Skeletal muscle cell (primary cell): ENCODE measurements at places on chromosomes 1 and 21.
A peak's percentile ranks its signal among the peaks of the same experiment; 100 is the strongest.

- DNase-seq, result no peak
Observed at GRCh38 chr1:167631936-167632614, 2.0 kb downstream of the RCSD1 start.

DNA sequence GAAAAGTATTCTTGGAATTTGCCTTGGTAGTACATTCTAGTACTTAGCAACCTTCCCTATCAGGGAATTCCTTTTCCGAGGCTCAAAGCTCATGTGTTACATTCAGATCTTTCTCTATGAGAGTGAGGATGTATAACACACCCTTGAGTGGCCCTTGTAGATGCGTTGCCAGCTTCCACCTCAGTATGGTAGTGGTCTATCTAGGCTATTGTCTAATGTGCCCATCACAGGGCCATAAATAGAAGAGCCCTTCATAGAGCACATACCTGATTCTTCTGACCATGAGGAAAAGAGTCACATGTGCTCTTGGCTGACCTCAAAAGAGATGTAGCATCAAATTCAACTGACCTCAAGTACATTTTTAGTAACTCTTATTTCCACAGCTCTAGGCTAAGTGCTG lies 14.0 kb upstream of the ZC3H11B start:
- no peak for DNase-seq

GRCh38 chr1:9872430-9873165 lies 37.5 kb downstream of the CTNNBIP1 start:
- no peak for DNase-seq

- DNase-seq, result no peak
Observed at GRCh38 chr1:184183919-184184318, 132.4 kb downstream of the TSEN15 start.

DNA sequence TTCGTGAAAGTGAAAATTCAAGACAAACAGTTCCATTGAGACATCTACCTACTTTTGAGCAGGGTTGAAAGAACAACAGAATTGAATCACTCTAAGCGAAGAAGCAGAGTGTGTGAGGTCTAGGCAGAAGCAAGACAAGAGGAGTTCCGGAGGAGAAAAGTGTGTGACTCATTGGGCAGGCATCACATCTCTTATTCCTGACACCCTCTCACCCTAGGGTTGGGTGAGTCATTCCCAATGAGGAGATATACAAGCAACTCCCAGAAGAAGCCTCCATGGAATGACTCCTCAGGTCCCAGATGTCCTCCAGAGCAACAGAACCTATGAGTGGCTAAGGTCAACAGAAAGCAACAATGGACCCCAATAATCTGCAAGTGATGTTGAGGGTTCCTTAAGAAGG lies 138.1 kb downstream of the TPR start:
- DNase-seq, result peak; percentile 56

- no peak for DNase-seq
Observed at GRCh38 chr1:173333581-173333980, 126.5 kb upstream of the TNFSF4 start.

GRCh38 chr1:236100799-236101198 lies 35.9 kb upstream of the NID1 start:
- no peak for DNase-seq

DNA sequence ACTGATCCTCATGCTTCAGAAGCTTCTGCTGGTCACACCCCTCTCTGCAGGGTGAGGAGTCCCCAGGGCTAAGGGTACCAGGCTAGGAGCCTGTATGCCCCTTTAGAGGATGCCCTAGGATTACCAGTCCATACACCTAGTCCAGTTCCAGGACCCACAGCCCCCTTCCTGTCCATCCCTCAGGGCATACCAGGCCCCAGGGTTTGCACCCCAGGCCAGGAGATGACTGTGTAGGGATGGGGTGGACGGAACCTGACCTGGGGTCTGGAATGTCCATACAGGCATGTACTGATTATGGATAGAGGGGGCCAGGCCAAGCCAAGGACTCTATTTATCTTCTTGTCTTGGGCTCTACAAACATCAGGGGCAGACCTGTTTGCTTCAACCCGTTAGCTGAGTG lies 34.9 kb downstream of the TRIM67 start:
- no peak for DNase-seq

GRCh38 chr1:156926175-156926574 lies 5.7 kb downstream of the LRRC71 start:
- DNase-seq, result peak; percentile 39

- DNase-seq, result no peak
Observed at GRCh38 chr1:18932387-18932786, 24.1 kb downstream of the IFFO2 start.

GRCh38 chr1:31788138-31788824 lies 24.1 kb upstream of the ADGRB2 start:
- DNase-seq, result peak; percentile 63

GRCh38 chr1:184890539-184890973 lies 83.8 kb downstream of the NIBAN1 start:
- no peak for DNase-seq

DNA sequence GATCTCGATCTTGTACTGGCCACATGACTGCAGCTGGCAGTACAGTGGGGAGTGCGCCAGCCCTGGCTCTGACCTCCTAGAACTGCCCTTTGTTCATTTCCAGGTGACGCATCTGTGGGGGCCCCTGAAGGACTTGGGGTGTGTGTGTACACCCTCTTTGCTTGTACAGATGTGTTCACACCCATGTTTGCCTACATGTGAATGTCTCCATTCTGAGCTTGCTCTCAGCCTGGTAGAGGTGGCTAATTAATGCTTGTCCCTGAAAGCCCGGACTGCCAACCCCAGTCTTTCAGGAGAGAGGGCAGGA lies 19.8 kb downstream of the TNFRSF1B start:
- no peak for DNase-seq

GRCh38 chr1:28173980-28174297 lies 2.6 kb downstream of the PTAFR start:
- no peak for DNase-seq

DNA sequence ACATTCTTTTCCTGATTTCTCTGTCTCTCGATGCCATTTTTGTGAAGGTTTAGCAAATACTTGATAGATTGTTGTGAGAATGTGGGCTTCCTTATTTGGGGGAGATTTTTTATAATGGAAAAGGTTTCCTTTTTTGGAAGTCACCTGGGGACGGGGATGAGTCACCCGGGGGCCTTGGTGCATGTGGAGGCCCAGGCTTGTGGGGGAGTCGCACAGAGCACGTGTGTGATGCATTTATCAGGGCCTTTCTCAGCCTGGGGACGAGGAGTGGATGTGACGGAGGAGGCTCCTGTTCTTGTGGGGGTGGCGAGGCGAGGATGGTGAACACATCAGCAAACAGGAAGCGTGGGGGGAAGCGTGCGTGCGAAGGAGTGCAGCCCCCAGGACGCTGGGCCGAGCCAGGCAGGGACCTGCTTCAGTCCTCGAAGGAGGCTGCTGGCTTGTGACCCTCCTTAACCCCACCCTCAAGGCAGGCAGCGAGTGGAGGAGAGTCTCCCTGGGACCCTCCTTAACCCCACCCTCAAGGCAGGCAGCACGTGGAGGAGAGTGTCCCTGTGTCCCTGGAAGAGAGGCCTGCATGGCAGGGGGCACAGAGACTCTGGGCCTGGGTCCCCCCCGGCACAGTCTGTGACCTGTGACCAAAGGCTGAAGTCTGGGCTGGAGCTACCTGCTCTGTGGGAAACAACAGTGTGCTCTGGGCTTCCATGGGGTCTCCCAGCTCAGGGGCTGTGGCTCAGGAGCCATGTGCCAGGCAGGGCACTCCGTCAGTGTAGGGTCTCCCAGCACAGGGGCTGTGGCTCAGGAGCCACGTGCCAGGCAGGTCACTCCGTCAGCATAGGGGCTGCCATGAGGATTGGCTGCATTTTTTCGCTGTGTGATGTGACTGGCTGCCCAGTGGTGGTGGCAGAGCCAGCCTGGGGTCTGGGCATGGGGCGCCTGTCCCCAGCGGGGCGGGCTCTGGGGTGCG lies 57.2 kb downstream of the AGPAT3 start:
- DNase-seq, result peak; percentile 14

GRCh38 chr1:211938561-211938997 lies 96.8 kb downstream of the INTS7 start:
- no peak for DNase-seq
